Kidney glomerular epithelial cell (primary cell): ENCODE measurements at places on chromosomes 7 and 10.

DNA sequence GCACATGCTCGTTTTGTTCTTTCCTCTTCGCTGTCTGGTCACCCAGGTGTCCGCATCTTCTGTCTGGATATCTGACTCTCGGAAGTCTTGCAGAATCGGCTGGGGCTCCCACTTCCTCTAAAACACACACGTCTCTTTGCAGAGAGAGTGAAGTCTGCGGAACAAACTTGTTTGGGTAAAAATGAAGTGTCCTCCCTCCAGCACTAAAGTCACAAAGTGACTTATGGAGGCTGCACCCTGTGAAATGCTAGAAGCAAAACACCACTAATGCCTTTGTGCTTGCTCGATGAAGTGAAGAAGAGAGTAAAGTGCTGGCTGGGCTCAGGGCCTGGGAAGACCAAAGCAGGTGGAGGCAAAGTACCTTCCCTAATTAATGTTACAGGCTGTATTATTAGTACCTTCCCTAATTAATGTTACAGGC, 71.4 kb downstream of the FGFR2 start:
- peak; percentile 35 for DNase-seq

GRCh38 chr10:72278668-72279393, 5.1 kb downstream of the DDIT4 start:
- no peak for DNase-seq

- DNase-seq = no peak
Measured at GRCh38 chr10:76631884-76632766, 1005.5 kb downstream of the KCNMA1 start.

GRCh38 chr7:122643250-122643649, 55.7 kb downstream of the RNF133 start:
- DNase-seq = no peak

GRCh38 chr10:132411561-132412253, 14.7 kb downstream of the PWWP2B start:
- DNase-seq = no peak

DNA sequence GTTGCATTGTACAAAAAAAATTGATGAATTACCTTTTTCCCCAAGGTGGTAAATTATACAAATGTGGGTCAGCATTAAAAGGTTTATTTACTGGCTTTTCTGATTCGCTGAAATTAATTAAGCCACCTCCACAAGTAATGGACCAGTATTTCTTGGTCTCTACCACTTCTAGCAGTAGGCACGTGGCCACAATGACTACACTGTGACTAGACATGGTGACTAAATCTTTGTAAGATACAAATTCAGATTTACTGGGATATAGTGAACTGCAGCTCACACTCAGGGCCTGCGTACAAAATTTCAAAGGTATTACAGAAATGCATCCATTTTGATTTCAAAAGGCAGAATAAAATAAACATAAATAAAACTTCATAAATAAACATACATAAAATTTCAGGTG, 10.9 kb downstream of the HPSE2 start:
- no peak for DNase-seq

DNA sequence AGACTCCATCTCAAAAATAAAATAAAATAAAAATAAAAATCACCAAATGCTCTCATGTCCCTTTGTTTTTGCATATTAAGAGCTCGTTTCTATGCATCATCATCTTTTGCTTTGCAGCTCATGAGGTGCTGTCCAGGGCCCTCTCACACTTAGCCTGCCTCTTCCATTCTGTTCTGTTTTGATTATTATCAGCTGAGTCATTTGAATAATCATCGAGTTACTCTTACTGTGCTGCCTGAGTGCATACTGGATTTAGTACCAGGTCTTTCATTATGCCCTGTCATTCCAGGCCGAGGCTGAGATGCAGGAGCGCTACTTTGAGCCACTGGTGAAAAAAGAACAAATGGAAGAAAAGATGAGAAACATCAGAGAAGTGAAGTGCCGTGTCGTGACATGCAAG, 33.0 kb downstream of the UCMA start:
- peak; percentile 32 for DNase-seq

DNA sequence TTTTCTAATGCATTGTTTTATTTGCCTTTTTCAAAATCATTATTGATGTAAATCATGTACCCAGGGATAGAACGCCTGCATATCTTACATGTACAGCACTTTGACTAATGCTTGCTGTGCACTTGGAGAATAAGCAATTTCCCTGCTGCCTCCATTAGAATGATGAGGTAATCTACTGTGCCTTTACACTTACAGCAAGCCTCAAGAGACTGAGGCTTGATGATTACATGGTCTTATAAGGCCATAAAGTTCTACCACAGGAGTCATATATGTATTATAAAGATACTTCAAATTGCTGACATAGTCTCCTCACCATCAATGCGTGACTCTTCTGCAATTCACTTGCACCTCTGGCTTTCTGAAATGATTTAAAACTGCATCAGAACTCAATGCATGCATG, 328.6 kb upstream of the HGF start:
- DNase-seq = no peak
